Effector memory CD8-positive, alpha-beta T cell (primary cell): ENCODE measurements at places on chromosomes 13 and 19.

DNA sequence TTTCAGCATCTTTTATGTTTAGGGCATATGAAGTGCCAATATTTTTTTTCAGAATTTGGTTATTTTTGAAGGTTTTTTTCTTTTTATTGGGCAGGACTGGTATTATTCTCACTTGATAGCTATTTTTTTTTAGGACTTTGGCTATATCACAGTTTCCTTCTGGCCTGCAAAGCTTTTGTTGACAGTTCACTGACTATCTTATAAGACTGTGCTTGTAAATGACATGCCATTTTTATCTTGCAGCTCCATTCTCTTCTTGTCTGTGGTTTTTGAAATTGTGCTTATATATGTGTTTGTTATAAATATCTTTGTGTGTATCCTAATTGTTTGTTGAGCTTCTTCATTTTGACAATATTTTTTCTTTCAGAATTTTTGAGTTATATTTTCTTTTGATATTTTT, 26.4 kb upstream of the ZNF431 start:
- peaks cover 12% of the 10 kb centered on the region for H3K36me3 ChIP-seq
- no peaks in the 10 kb centered on the region for H3K4me1 ChIP-seq
- no peaks in the 10 kb centered on the region for H3K27me3 ChIP-seq

DNA sequence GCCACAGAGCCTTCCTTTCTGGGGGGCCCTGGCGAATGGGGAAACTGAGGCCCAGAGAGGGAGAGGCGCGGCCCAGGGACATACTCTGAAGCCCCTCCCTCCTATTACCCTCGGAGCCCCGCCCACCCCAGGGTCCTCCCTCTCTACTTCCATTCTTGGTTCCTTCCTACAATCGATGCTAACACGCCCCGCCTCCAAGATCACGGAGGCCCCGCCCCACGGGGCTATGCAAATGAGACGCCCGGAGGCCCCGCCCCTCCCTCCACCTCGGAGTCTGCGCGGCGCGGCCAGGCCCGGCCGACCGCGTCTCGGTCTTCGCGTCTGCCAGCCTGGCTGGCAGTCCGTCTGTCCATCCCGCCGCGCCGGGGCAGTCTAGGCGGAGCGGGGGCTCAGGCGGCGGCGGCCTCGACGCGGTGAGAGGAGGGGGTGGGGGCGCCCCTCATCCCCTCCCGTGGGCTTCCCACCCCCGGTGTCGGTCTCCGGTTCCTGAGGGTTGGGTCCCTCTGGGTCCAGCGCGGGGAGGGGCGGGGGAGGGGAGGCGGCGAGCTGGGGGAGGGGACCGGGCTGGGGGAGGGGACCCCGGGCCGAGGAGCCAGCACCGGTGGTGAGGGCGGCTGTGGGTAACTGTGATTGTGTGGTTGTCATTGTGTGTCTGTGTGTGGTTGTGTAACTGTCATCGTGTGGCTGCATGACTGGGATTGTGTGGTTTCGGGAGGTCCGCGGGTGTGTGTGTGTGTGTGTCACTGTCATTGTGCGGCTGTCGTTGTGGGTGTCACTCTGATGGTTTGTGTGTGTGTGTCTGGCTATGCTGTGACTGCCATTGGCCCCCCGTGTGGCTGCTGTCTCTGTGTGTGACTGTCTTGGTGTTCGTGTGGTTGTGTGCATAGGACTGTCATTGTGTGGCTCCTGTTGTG, at the start of gene PLPPR2:
TSS of gene PLPPR2 (plus strand) at position 273 of the 914 bp plus-strand sequence. CDS start 2,242 bp downstream, outside the sequence.
- H3K36me3 ChIP-seq: peaks cover 8% of the 10 kb centered on the region
- peaks cover 9% of the 10 kb centered on the region for H3K4me1 ChIP-seq
- peaks cover 16% of the 10 kb centered on the region for H3K27me3 ChIP-seq
- peak within 1 kb of the TSS; percentile 78 for H3K4me3 ChIP-seq
- peak; percentile 83 for DNase-seq
- H3K27ac ChIP-seq: peak within 1 kb of the TSS; percentile 92

GRCh38 chr13:52934258-52934657, 85.8 kb upstream of the PCDH8 start:
- no peak overlapping the region for H3K4me3 ChIP-seq
- H3K36me3 ChIP-seq: no peaks in the 10 kb centered on the region
- H3K4me1 ChIP-seq: no peaks in the 10 kb centered on the region
- no peak for DNase-seq
- H3K27ac ChIP-seq: no peak overlapping the region
- no peaks in the 10 kb centered on the region for H3K27me3 ChIP-seq

DNA sequence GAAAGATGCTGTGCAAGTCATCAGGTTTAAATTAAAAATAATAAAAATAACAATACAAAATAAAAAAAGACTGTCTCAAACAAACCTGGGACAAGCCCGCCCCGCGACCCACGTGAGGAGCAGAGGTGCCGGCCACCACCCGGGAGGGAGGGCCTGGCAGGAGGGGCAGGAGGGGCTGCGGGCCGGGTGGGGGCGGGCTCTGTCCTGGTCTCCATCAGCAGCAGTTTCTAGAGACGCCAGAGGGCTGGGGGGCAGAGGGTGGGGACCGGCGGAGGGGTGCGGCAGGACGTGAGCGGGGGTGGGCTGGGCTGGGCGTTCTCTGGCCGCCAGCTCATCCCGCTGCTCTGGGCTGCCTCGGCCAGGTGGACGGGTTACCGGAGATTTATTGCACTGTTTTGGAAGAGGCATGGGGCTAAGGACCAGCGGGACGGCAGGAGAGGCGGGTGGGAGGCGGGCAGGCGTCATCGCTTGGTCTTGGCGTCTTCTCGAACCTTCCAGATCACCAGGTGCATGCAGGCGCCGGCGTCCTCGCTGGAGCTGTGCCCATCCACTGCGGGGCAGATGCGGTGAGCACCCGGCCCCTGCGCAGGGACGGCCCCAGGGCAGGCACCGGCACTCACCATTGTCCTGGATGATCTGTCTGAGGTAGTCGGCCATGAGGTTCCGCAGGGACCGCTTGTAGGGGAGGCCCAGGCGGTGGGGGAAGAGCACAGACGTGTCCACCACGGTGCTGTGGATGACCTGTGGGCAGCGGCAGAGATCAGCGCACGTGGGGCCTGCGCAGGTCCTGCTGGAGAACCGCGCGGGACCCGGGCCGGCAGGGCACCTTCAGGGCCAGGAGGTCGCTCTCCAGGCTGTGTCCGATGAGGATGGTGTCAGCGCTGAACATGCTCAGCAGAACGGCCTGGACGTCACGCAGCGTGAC, 3.8 kb upstream of the ATP8B3 start:
- H3K27me3 ChIP-seq: no peaks in the 10 kb centered on the region
- H3K27ac ChIP-seq: no peak overlapping the region
- DNase-seq: no peak
- peaks cover 46% of the 10 kb centered on the region for H3K36me3 ChIP-seq
- no peak overlapping the region for H3K4me3 ChIP-seq

- peaks cover 6% of the 10 kb centered on the region for H3K27me3 ChIP-seq
- H3K36me3 ChIP-seq: peaks cover 62% of the 10 kb centered on the region
- H3K4me1 ChIP-seq: peaks cover 22% of the 10 kb centered on the region
- H3K4me3 ChIP-seq: no peak overlapping the region
Measured at GRCh38 chr19:10692673-10693264, 8.5 kb upstream of the QTRT1 start.

DNA sequence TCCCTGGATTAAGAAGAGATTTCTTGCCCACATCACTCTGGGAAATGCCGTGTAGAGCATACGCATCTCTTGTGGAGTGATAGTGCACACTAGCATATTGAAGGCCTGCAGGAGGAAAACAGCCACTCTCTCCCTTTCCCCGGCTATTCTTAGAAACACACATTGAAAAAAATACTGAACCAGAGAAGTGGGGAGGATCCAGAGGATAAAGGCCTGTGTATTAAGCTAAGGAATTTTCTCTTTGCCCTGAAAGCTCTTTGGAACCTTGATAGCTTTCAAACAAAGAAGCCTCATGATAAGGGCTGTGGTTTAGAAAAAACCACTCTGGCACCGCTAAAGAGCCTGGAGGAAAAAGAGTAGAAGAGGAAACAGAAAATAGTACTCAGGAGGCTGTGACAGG, 386.1 kb upstream of the NBEA start:
- H3K27ac ChIP-seq: no peak overlapping the region
- peaks cover 3% of the 10 kb centered on the region for H3K36me3 ChIP-seq
- H3K4me3 ChIP-seq: no peak overlapping the region
- no peak for DNase-seq

DNA sequence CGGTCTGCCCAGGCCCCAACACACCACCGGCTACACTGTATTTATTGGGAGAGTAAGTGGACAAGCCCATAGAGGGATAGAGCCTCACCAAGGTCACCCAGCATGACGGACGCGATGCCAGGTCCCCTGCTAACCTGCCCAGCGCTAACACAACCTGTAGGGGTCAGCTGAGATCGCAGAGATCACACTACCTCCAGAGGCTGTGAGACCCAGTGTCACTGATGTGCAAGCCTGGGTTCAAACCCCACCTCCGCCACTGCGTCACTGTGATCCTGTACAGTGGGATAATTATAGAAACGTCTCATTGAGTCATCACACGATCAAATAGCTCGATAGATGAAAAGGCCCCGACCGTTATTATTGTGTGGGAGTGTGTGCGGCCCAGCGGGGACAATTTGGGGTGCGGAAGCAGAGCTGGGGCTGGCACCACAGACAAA, 10.6 kb upstream of the TLE2 start:
- no peaks in the 10 kb centered on the region for H3K27me3 ChIP-seq
- no peak for DNase-seq
- peak overlapping the region; percentile 8 for H3K4me3 ChIP-seq

- no peak overlapping the region for H3K27ac ChIP-seq
- no peaks in the 10 kb centered on the region for H3K27me3 ChIP-seq
- H3K36me3 ChIP-seq: no peaks in the 10 kb centered on the region
- no peak overlapping the region for H3K4me3 ChIP-seq
- DNase-seq: no peak
Measured at GRCh38 chr19:33464010-33464732, 57.4 kb downstream of the PEPD start.

DNA sequence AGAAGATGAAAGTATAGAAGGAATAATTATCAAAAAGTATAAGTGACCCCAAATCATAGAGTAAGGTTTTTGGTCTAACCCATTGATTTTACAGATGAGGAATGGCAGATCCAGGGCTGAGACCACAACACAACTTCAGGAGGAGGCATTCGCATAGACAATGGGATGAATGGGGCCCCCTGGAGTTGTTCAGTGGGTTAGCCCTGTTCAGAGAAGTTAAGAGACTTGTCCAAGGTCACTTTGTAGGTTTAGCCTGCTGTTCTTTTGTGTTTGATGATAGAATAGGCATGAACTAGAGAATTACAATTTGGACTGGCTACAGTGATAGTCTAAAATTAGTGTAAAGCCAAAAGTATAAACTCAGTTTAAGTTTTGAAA, 233.9 kb downstream of the KCNRG start:
- no peaks in the 10 kb centered on the region for H3K27me3 ChIP-seq
- peaks cover 11% of the 10 kb centered on the region for H3K36me3 ChIP-seq
- H3K4me1 ChIP-seq: peaks cover 48% of the 10 kb centered on the region
- peak overlapping the region; percentile 82 for H3K27ac ChIP-seq
- peak overlapping the region; percentile 26 for H3K4me3 ChIP-seq

DNA sequence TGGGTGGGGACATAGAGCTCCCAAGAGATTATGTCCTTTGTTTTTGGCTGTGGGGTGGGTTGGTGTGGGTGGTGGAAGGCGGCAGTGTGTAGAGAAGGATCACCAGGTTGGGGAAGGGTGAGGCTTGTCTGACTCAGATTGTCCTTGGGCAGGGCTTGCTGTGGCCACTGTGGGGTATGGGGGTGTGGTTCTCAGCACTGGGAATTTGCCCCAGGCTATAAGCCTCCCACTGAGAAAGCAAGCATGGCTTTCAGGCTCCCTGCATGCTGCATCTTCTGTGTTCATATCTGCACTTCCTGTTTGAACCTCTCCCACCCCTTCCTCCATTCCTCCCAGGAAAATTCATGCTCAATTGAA, 34.9 kb downstream of the DNAJC15 start:
- H3K36me3 ChIP-seq: peaks cover 4% of the 10 kb centered on the region
- peaks cover 19% of the 10 kb centered on the region for H3K4me1 ChIP-seq
- DNase-seq: no peak
- peak overlapping the region; percentile 54 for H3K27ac ChIP-seq

DNA sequence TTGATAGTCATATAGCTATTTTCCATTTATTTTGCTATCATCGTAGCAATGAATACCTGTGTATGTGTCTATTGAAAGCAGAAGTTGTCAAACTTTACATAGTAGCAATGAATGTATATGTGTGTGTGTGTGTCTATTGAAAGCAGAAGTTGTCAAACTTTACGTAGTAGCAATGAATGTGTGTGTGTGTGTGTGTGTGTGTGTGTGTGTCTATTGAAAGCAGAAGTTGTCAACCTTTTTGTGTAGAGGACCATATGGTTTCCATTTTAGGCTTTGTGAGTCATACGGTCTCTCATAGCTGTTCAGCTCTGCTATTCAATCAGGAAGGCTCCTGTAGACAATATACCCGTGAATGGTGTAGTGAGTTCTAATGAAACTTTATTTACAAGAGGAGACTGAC, 20.8 kb downstream of the NLRP4 start:
- H3K4me1 ChIP-seq: no peaks in the 10 kb centered on the region
- H3K27ac ChIP-seq: no peak overlapping the region
- no peak overlapping the region for H3K4me3 ChIP-seq
- no peak for DNase-seq
- H3K27me3 ChIP-seq: no peaks in the 10 kb centered on the region
- no peaks in the 10 kb centered on the region for H3K36me3 ChIP-seq

DNA sequence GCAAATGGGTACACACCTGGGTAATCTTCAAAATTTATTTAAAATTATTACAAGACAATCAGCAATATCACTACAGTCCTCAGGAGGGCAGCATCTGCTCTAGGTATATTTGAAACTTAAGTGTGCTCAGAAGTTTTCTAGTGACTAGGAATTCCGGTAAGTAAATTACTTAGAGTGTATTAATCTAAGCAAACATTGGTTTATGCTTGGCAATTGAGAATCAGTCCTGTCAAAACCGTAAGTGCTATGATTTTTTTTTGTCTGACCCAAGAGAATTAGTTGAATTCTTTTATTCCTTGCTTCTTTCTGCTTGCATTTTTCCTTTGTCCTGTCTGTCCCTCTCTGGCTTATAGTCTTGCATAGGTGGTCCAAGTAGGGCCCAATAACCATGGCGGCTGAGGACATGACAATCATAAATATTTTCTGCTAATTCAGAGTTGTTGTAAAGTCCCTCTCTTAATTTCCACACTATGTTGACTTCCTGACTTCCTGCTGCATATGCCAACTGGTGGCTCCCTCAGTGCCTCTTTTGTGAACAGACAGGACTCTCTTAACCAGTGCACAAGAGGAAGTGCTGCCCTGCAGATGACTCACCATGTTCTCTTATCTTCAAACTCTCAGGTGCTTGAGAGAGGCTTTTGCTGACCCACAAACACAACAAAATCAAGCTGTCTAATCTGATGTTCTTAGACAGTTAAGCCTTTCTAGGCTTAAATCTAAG, 82.2 kb downstream of the SLAIN1 start:
- no peak overlapping the region for H3K27ac ChIP-seq
- peak; percentile 19 for DNase-seq
- no peaks in the 10 kb centered on the region for H3K36me3 ChIP-seq
- no peak overlapping the region for H3K4me3 ChIP-seq

DNA sequence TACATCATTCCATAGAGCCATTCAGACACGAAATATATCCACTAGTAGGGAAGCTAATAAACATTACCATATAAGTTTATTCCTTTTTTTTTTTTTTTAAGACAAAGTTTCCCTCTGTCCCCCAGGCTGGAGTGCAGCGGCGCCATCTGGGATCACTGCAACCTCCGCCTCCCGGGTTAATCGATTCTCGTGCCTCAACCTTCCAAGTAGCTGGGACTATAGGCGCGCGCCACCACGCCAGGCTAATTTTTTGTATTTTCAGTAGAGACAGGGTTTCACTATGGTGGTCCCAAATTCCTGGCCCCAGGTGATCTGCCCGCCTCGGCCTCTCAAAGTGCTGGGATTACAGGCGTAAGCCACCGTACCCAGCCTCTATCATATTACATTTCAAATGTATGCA, 612 bp upstream of the ZNF154 start:
- H3K4me1 ChIP-seq: peaks cover 3% of the 10 kb centered on the region
- DNase-seq: no peak
- peaks cover 25% of the 10 kb centered on the region for H3K27me3 ChIP-seq
